ENCODE measurements at places on chromosomes 2 and 18. TPM values are rescaled to one million over a fixed set of nuclear protein-coding genes. Genes with fewer than 3 reads are reported as not detected.

Gene ANKRD30B
- not detected for total RNA-seq

Gene ACADL
- total RNA-seq = 9.0 TPM

Gene EIF2AK2
- 47.7 TPM for total RNA-seq

Gene SP5
- total RNA-seq = 2.3 TPM

DNA sequence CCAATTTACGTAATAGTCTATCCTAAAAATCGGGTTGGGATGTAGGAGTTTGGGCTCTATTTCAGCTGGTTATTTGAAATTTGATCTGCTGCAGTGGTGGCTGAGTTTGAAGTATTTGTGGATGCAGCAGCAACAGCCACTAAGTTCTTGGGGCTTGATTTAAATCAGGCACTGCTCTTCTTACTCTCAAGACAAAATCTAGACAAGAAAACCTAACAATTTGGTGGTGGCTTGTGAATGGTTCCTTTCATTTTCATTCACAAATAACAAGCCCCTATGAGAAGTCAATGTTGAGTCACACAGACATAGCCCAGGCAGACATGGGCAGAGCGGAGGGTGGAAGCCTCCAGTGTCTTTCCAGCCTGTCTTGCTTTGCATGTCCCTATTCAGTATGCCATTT, 199.3 kb downstream of the LTBP1 start:
- no peak for DNase-seq

GRCh38 chr2:29015701-29016470, 34.8 kb downstream of the TOGARAM2 start:
- no peak for DNase-seq

DNA sequence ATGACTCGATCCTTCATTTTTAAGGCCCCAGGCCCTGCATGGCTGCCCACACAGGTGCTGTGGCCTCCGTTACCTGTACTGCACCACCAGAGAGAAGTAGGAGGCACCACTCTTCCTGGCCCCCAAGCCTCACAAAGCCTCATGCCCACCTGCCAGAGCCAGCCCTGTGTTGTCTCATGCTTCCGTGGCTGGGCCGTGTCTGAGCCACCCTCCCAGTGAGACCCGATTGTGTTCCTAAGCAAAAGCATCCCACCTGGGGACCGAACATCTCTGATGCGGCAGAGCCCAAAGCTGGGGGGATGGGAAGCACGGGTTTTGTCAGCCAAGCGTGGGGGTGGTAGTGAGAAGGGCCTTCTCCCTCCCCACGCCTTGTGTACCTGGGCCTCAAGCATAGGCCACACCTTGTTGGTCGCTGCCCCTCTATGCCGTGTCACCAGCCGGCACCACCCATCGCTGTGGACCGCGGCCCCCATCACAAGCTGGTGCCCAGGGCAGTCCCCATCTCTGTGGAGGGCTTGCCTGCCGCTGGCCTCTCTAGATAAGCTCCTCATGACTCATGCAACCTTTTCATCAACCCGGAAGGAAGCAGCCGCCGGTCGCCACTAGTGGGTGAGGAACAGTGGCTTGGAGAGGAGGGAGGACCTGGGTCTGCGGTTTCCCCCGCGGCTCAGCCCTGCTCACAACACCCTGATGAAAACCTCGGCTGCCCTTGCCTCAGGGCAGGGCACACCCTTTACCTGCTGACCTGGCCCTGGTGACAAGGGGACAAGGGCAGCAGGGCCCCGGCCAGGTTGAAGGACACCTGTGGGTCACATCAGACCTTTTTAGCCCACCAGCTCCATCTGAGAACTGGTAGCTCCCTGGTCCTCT, 2.7 kb upstream of the RNPEPL1 start:
- peak; percentile 92 for DNase-seq

- no peak for DNase-seq
These were observed 69.8 kb downstream of the CTIF start for GRCh38 chr18:48608581-48608980.

GRCh38 chr2:218964041-218964771, 4.7 kb downstream of the CDK5R2 start:
- no peak for DNase-seq

GRCh38 chr2:7660816-7661215, 743.6 kb downstream of the RNF144A start:
- DNase-seq = no peak

- DNase-seq = no peak
These were observed 33.7 kb downstream of the RAMP1 start for GRCh38 chr2:237892984-237893595.

- no peak for DNase-seq
These were observed 26.6 kb downstream of the SMAD2 start for GRCh38 chr18:47903809-47904208.

- DNase-seq = no peak
These were observed 220.7 kb upstream of the MC4R start for GRCh38 chr18:60593249-60593648.

- no peak for DNase-seq
These were observed 230.4 kb downstream of the MREG start for GRCh38 chr2:215782965-215783364.

- no peak for DNase-seq
These were observed 128.6 kb downstream of the INHBB start for GRCh38 chr2:120474486-120474885.

- DNase-seq = no peak
These were observed 793.8 kb upstream of the FSHR start for GRCh38 chr2:49948091-49948490.

GRCh38 chr18:63119647-63120046, 199.9 kb downstream of the BCL2 start:
- no peak for DNase-seq

- DNase-seq = no peak
These were observed 60.3 kb upstream of the REL start for GRCh38 chr2:60821133-60821469.

- no peak for DNase-seq
These were observed 243.6 kb downstream of the OSR1 start for GRCh38 chr2:19114754-19115231.

All from ureter (tissue), 1 donor.